ENCODE measurements at places on chromosomes 12 and 14. TPM values are rescaled to one million over a fixed set of nuclear protein-coding genes. Genes with fewer than 3 reads are reported as not detected.

DNA sequence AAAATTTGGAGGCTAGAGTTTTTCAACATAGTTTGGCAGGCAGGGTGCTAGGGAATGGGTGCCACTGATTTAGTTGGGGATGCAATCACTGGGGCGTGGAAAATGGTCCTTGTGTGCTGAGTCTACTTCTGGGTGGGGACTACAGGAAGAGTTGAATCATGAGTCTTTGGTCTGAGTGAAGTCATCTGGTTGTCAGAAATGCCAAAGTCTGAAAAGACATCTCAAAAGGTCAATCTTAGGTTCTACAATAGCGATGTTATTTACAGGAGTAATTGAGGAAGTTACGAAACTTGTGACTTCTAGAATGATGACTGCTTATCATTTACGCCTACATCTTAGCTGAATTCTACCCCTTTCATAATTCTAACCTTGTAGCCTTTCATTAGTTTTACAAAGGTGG lies 209.1 kb downstream of the NUBPL start:
- DNase-seq = no peak

GRCh38 chr12:106369624-106370346 lies 12.2 kb downstream of the POLR3B start:
- DNase-seq = peak; percentile 47

- no peak for DNase-seq
Observed at GRCh38 chr14:22419620-22420019, 169.4 kb downstream of the DAD1 start.

DNA sequence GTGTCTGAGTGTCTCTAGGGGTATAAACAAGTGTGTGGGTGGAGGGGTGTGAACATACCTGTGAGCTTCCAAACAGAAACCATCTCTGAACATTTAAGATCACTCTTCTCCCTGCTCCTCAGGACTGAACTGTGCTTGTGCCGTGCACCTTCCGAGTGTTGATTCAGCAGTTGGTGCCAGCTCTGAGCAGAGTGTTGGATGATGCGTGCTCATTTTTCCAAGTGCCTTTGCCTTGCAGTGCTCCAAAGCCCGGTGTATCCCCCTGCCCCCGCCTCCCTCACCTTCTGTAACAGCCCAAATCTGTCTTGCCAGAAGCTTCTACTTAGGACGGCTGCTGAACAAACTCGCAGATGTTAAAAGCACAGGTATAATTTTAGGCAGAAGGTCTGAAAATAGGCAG lies 4.4 kb downstream of the WSCD2 start:
- DNase-seq = no peak

DNA sequence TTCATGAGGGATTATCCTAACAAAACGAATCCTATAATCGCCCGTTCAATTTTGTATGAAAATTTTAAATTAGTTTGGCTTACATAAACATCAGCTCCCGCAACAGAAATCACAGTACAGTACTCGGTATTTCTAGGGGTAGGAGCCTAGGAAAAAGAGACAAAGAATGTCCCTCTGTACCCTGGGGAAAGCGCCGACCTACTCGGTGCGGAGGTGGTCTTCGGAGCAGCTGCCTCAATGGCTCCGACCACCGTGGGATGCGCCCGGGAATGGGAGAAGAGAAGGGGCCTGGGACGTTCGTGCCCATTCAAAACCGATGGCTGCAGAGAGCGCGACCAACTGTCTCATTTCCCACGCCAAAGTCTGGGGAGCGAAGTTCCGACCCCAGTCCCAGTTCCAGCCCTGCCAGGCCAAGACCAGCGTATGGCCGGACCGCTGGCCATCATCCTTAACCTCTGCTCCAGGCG lies 618 bp downstream of the GNPNAT1 start:
- no peak for DNase-seq

DNA sequence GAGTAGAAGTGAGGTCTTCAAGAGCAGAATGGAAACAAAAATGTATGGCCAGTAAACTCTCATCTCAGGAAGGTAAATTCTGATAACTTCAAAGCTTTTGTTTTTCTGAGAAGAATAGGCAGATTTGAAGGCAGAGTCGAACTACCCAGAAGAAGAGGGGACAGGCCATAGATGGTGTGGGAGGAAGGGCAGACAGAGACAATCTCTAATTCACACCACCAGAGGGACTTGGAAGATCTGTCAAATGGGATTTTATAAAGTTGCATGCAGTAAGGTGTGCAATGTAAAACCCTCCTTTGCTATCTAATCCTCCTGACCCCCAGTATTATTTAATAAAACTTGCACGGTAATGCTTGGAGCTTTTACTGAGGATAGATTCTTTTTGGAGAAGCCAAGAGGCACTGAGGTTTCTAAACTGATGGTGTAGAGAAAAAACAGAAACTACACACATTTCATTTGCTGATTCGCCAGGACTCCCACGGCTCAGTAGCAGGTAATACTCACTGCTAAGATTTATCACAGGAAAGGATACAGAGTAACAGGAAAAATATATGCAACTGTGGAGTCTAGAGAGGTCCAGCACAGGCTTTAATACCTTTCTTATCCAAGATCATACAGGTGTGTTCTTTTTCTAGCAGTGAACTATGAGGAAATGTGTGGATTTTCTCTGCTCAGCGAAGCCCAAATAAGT lies 18.3 kb downstream of the SLC38A2 start:
- no peak for DNase-seq

Gene SRP54
- 58.7 TPM for total RNA-seq

Gene FZD10
- not detected for total RNA-seq

Gene MED13L
- 54.6 TPM for total RNA-seq

Measured in glomerular endothelial cell (primary cell).